ENCODE measurements at places on chromosomes 2 and 18. TPM values are rescaled to one million over a fixed set of nuclear protein-coding genes. Genes with fewer than 3 reads are reported as not detected.

- no peak for DNase-seq
Observed at GRCh38 chr2:129103936-129104878, 785.5 kb upstream of the HS6ST1 start.

- DNase-seq, result no peak
Observed at GRCh38 chr18:13720847-13721246, 5.5 kb downstream of the FAM210A start.

DNA sequence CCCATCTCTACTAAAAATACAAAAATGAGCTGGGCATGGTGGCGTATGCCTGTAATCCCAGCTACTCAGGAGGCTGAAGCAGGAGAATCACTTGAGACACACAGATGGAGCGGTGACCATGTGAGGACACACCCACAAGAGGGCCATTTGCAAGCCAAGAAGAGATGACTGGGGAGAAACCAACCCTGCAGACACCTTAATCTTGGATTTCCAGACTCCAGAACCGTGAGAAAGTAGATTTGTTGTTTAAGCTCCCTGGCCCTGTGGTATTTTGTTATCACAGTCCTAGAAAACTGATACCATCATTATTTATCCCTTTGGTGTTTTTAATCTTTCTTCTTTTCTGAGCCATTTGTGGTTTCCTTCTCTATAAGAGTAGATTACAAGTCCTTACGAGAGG, 88.6 kb upstream of the ID2 start:
- no peak for DNase-seq

GRCh38 chr2:127218812-127219170, 1.3 kb downstream of the CYP27C1 start:
- no peak for DNase-seq

GRCh38 chr2:126781806-126782205, 116.9 kb upstream of the TEX51 start:
- DNase-seq, result no peak

- DNase-seq, result no peak
Observed at GRCh38 chr18:76443519-76444445, 51.3 kb downstream of the ZNF516 start.

DNA sequence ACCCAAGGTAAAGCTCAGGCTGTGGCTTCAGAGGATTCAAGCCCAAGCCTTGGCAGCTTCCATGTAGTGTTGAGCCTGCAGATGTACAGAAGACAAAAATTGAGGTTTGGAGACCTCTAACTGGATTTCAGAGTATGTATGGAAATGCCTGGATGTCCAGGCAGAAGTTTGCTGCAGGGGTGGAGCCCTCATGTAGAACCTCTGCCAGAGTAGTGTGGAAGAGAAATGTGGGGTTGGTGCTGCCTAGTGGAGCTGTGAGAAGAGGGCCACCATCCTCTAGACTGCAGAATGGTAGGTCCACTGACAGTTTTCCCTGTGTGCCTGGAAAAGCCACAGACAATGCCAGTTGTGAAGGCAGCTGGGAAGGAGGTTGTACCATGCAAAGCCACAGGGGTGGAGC, 239.9 kb downstream of the SPAG16 start:
- DNase-seq, result no peak

- no peak for DNase-seq
Observed at GRCh38 chr2:159380685-159381239, 94.3 kb upstream of the WDSUB1 start.

GRCh38 chr2:190947711-190948251, 66.2 kb downstream of the STAT1 start:
- DNase-seq, result no peak

DNA sequence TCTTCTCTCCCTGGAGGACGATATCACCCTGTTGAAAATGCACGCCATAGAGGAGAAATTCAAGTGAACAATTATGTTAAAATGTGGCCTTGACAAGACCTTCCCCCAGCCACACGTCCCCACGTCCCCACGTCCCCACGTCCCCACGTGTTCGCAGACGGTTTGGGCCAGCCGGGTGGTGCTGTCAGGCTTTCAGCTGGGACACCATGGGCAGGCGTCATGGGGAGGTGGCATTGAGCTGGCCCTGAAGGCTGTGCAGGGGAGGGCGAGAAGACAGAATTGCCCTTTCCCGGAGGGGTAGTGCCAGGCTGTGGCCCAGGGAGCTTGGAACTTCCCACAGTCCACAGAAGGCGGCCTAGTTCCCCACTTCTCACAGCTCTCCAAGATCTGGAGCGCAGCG, 240.7 kb upstream of the RAB6C start:
- no peak for DNase-seq

DNA sequence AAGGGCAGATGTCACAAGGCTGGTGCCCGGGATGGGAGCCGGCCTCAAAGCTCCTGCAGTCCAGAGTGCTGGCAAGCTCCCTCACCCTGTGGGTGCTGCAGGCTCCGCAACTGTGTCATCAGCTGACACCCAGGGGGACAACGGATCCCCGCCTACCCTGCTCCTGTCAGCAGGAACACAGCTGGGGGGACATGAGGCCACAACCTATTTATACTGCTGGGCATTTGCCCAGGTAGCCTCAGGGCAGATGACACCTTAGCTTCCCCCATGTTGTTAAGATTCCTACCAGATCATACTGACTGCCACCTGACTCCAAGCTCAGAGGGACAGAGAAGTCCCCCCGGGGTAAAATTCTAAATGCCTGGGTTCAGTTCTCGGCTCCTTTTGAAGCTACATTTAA, 1.2 kb downstream of the ANKRD23 start:
- no peak for DNase-seq

DNA sequence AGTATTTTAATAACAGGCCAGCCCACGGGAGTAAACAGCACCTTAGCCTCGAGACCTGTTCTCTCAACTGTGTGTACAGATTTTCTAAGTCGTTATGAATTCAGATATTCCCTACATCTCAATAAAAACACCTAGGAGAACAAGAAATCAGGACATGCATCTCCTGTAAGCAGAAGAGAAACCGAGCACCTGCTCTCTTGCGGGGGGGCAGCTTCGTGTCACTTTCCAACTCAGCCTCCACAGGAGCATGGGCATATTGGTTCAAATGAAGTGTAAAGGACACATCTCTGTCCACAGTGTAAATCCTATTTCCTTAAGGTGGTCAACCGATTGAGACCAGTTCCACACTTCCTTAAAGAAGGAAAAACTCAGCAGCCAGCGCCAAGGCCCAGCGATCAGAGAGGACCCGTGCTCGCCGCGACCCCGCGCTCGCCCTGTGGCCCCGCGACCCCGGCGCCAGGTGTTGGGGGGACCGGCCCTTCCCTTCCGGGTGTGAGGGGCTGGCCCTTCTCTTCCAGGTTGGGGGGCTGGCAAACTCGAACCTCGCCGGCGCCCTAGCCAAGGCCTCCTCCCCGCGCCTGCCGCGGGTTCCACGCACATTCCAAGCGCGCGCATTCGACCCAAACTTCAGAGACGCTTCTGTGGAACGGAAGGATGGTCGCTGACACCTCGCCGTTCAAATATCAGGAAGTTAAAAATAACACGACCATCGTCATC, 652 bp downstream of the SH3YL1 start:
- DNase-seq, result peak; percentile 54

- no peak for DNase-seq
Observed at GRCh38 chr2:3236300-3237045, 141.1 kb downstream of the EIPR1 start.

GRCh38 chr18:48869591-48869990, 81.2 kb downstream of the SMAD7 start:
- DNase-seq, result no peak

- DNase-seq, result no peak
Observed at GRCh38 chr18:58285449-58286130, 241.6 kb downstream of the NEDD4L start.

- DNase-seq, result no peak
Observed at GRCh38 chr2:66984864-66985263, 412.3 kb upstream of the ETAA1 start.

DNA sequence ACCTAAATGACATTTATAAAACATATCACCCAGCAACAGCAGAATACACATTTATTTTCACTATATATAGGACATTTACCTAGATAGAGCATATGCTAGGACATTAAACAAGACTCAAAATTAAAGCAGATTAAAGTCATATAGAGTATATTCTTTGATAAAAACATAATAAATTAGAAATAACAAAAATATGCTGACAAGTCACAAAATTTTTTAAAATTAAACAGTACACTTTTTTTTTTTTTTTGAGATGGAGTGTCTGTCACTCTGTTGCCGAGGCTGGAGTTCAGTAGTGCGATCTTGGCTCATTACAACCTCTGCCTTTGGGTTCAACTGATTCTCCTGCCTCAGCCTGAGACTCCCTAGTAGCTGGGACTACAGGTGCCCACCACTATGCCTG, 758.9 kb upstream of the NRXN1 start:
- no peak for DNase-seq

- no peak for DNase-seq
Observed at GRCh38 chr2:17482651-17483050, 35.6 kb downstream of the RAD51AP2 start.

Gene ANO7
- polyA plus RNA-seq, result 3.2 TPM

Gene PROC
- 1.6 TPM for polyA plus RNA-seq

Gene TLX2
- polyA plus RNA-seq, result 0.06 TPM

Gene SIX3
- 0.02 TPM for polyA plus RNA-seq

Gene GEN1
- polyA plus RNA-seq, result 6.9 TPM

Gene LRATD1
- polyA plus RNA-seq, result 1.5 TPM

Gene DES
- polyA plus RNA-seq, result 4.3 TPM

Gene DHRS9
- not detected for polyA plus RNA-seq

Gene TRIB2
- 55.1 TPM for polyA plus RNA-seq

Gene CRACDL
- polyA plus RNA-seq, result 0.25 TPM

Gene PAIP2B
- 8.4 TPM for polyA plus RNA-seq

Gene EDAR
- not detected for polyA plus RNA-seq

Data from H1 (cell line).